ENCODE measurements at places on chromosomes 12 and 14. TPM values are rescaled to one million over a fixed set of nuclear protein-coding genes. Genes with fewer than 3 reads are reported as not detected.
A peak's percentile ranks its signal among the peaks of the same experiment; 100 is the strongest.

The MYBPC1 gene
- not detected for total RNA-seq

The FOXN4 gene
- total RNA-seq, result not detected

DNA sequence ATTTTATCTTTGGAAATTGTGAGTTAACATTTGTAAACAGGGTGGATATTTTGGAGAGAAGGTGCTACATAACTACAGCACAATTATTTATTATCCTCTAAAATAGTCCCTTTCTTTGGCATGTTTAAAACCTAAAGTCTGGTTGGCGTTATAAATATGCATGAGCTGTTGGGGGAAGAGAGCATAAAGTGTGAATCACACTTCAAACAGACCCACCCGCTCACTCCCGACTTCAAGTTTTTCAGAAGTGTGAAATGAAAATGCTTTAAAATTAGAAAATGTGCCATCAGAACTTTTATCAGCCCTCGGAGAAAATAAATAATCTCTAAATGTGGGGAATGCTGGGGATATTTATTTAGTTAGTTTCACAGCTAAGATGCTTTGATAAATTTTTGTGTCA, 1006.9 kb downstream of the NRXN3 start:
- no peaks in the 10 kb centered on the region for H3K4me1 ChIP-seq
- no peaks in the 10 kb centered on the region for H3K27me3 ChIP-seq
- H3K27ac ChIP-seq, result no peak overlapping the region
- DNase-seq, result no peak

DNA sequence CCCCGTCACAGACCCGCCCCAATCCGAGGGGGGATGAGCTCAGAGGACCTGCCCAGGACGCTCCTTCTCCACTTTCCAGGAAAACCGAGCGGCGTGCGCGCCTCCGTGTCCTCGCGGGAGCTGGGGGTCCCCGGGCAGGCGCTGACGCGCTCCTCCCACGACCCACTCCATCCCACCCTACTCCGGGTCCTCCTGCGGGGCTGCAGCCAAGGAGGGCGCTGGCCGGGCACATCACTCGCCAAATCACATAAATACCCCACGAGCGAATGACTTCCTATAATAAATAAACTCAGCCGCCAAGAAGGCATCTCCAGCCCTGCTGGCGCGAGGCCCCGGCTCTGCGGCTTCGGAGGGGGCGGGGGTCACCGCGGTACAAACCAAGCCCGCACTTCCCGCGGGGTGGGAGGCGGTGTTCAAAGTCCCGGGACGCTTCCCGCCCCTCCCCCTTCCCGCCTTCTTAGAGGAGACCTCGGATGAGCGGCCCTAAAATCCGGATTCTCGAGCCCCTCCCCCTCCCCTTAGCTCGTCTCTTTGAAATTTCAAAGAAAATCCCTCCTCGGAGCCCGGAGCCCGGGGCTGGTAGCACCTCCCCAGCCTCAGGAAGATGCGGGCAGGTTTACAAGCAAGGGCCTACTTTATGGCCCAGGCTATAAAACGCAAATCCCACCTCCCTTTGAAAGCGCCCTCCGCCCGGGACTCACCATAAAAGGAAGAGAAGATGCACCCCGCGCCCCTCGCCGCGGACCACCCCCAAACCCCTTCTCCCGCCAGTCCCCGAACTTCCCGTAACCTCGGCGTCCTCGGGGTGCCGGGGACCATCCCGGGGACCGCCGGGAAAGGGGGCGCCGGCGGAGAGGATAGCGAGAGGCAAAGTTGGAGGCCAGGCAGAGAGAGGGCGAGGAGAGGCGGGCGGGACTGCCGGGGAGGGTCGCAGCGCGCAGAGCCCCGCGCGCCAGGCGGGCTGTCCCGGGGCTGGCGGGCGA, 712 bp upstream of the FZD10 start:
- no peak overlapping the region for H3K4me3 ChIP-seq
- no peak overlapping the region for H3K27ac ChIP-seq
- peaks cover 43% of the 10 kb centered on the region for H3K27me3 ChIP-seq
- DNase-seq, result no peak
- peaks cover 4% of the 10 kb centered on the region for H3K4me1 ChIP-seq

- DNase-seq, result peak; percentile 99
- peaks cover 25% of the 10 kb centered on the region for H3K27me3 ChIP-seq
- peak within 1 kb of the TSS; percentile 97 for H3K27ac ChIP-seq
- H3K36me3 ChIP-seq, result peaks cover 36% of the 10 kb centered on the region
- peak within 1 kb of the TSS; percentile 93 for H3K4me3 ChIP-seq
Measured at GRCh38 chr12:71754461-71755145, at the start of gene RAB21. Gene RAB21, plus strand, starts transcription at chr12:71754863. Its CDS starts 267 bp downstream, at chr12:71755130.

The PRICKLE1 gene
- 0.28 TPM for total RNA-seq

The CHGA gene
- total RNA-seq, result not detected

The ASPG gene
- not detected for total RNA-seq

The NTS gene
- total RNA-seq, result not detected

GRCh38 chr12:20055856-20056255, 312.5 kb upstream of the PDE3A start:
- no peaks in the 10 kb centered on the region for H3K27me3 ChIP-seq
- H3K27ac ChIP-seq, result no peak overlapping the region
- no peaks in the 10 kb centered on the region for H3K36me3 ChIP-seq
- no peak for DNase-seq
- no peaks in the 10 kb centered on the region for H3K4me1 ChIP-seq
- no peak overlapping the region for H3K4me3 ChIP-seq

DNA sequence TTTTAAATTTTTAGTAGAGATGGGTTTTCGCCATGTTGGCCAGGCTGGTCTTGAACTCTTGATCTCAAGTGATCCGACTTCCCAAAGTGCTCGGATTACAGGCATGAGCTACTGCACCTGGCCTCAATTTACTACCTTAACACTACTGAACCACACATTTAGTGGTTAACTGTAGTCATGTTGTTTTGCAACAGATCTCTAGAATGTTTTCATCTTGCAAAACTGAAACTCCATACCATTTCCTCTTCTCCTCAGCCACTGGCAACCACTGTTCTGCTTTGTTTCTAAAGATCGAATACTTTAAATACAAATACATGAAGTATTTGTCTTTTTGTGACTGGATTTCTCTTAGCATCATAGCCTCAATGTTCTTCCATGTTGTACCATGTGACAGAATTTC, 15.4 kb upstream of the SMCO2 start:
- no peak overlapping the region for H3K27ac ChIP-seq
- H3K27me3 ChIP-seq, result no peaks in the 10 kb centered on the region
- peaks cover 34% of the 10 kb centered on the region for H3K4me1 ChIP-seq
- peak; percentile 61 for DNase-seq

The RDH12 gene
- not detected for total RNA-seq

The ZBTB42 gene
- total RNA-seq, result 5.5 TPM

DNA sequence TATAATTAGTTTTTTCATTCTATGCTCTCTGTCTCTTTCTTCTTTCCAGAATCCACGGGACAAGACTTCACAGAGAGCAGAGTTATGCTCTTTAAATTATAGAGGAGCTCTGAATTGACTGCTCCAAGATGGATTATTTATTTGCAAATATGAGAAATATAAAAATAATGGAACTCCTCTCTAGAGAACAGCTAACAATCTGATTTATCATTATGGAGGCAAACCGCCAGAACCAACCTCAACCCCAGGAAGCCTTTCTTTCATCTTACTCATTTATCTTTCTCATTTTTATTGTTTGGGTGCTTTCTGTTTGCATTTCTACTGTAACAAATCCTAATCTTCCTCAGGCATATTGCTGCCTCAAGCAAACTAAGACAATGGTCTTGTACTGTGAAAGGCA, 216.5 kb downstream of the C12orf50 start:
- H3K4me1 ChIP-seq, result no peaks in the 10 kb centered on the region
- H3K27ac ChIP-seq, result no peak overlapping the region
- H3K36me3 ChIP-seq, result no peaks in the 10 kb centered on the region
- no peak overlapping the region for H3K4me3 ChIP-seq
- no peaks in the 10 kb centered on the region for H3K27me3 ChIP-seq

The DTD2 gene
- 30.8 TPM for total RNA-seq

- no peak overlapping the region for H3K27ac ChIP-seq
- no peaks in the 10 kb centered on the region for H3K36me3 ChIP-seq
- H3K4me3 ChIP-seq, result no peak overlapping the region
Measured at GRCh38 chr12:77232045-77232444, 166.7 kb upstream of the E2F7 start.

The RAPGEF3 gene
- total RNA-seq, result 4.5 TPM

GRCh38 chr14:74909911-74910310, 13.1 kb downstream of the RPS6KL1 start:
- no peak for DNase-seq
- no peak overlapping the region for H3K27ac ChIP-seq
- H3K4me3 ChIP-seq, result no peak overlapping the region
- peaks cover 3% of the 10 kb centered on the region for H3K36me3 ChIP-seq
- H3K27me3 ChIP-seq, result no peaks in the 10 kb centered on the region

The CYP46A1 gene
- total RNA-seq, result 0.02 TPM

DNA sequence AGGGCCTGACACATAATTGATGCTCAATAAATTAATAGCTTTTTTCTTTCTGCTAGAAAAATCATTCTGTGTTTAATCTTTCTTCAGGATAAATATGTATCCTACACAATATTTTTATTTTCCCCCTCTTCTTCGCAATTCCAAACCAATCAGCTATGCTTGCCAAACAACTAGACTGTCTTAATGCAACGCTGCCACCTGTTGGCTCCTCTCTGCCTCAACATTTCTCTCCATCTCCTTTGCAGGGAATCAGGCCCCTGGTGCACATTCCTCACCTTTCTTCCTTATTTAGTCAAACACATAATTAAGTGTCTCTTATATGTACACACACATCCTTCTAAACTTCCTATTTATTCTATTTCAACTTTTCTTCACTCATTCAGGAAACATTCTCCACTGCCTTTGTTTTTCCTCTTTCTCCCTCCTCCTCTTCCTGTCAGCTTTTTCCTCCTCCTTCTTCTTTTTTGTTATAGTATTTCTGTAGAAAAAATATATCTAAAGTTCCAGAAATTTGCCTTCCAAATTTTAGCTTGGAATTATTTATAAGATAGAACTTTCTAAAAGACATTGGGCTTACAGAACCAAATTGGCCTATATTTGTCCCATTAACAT, 406.0 kb downstream of the PRKD1 start:
- no peaks in the 10 kb centered on the region for H3K4me1 ChIP-seq
- DNase-seq, result no peak
- H3K36me3 ChIP-seq, result no peaks in the 10 kb centered on the region

- H3K27ac ChIP-seq, result no peak overlapping the region
- no peak overlapping the region for H3K4me3 ChIP-seq
- peaks cover 33% of the 10 kb centered on the region for H3K27me3 ChIP-seq
- peaks cover 3% of the 10 kb centered on the region for H3K4me1 ChIP-seq
- peaks cover 6% of the 10 kb centered on the region for H3K36me3 ChIP-seq
Measured at GRCh38 chr14:72638021-72638420, 255.9 kb downstream of the DPF3 start.

The ADCY4 gene
- 1.6 TPM for total RNA-seq

The DPF3 gene
- total RNA-seq, result 1.5 TPM

DNA sequence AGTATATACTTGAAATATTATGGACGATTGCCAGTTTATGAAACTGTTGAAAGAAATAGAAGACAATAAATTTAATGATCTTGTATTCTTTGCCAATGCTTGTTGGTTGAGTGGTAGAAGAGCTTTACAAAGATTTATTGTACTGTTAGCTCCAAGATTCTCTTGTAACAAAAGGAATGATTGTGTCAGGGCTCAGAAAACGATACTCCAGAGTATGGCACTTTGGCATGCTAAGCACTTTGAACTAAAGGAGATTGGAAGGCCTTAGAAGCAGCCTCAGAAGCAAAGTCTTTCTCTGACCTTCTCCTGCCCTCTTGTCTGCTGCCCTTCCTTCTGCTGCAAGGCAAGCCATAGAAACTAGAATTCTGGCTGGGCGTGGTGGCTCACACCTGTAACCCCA, 4.2 kb upstream of the NGDN start:
- no peak overlapping the region for H3K4me3 ChIP-seq
- no peak for DNase-seq
- no peak overlapping the region for H3K27ac ChIP-seq
- no peaks in the 10 kb centered on the region for H3K36me3 ChIP-seq

DNA sequence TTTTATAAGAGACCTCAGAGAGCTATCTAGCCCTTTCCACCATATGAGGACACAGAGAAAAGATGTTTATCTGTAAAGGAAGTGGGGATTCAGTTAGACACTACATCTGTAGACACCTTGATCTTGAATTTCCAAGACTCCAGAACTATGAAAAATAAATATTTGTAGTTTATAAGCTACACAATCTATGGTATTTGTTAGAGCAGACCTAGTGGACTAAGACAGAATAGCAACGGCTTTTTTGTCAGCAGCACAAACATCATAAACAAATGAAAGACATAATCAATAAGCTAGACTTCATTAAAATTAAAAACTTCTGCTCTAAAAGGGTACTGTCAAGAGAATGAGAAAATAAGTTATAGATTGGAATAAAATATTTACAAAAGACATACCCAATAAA, 810.1 kb downstream of the FSCB start:
- no peaks in the 10 kb centered on the region for H3K27me3 ChIP-seq
- DNase-seq, result no peak

- H3K27me3 ChIP-seq, result no peaks in the 10 kb centered on the region
- peak overlapping the region; percentile 90 for H3K4me3 ChIP-seq
- H3K27ac ChIP-seq, result peak overlapping the region; percentile 78
- H3K4me1 ChIP-seq, result peaks cover 40% of the 10 kb centered on the region
Measured at GRCh38 chr14:67674139-67674479, 323 bp downstream of the VTI1B start.

- no peak overlapping the region for H3K4me3 ChIP-seq
- peaks cover 23% of the 10 kb centered on the region for H3K36me3 ChIP-seq
- H3K4me1 ChIP-seq, result peaks cover 28% of the 10 kb centered on the region
- H3K27me3 ChIP-seq, result no peaks in the 10 kb centered on the region
Measured at GRCh38 chr14:75153295-75153694, 23.1 kb downstream of the TMED10 start.

DNA sequence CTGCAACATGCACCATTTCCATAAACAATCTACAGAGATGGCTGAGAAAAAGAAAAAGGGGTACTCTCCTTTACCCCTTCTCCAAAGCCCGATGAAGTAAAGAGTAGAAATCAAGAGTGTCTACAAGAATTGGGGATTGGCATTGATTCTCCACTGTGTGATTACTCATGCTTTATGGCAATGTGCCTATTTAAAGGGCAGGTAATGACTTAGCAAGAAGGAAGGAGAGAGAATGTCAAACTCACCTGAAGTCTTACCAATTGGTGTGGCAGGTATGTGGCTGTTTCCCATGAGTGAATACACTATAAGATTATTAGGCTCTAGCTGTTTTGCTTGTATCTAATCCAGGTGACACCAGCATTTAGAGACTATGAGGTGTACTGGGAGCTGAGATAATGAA, 275.3 kb downstream of the CCER1 start:
- H3K36me3 ChIP-seq, result no peaks in the 10 kb centered on the region
- H3K27me3 ChIP-seq, result no peaks in the 10 kb centered on the region
- no peak overlapping the region for H3K27ac ChIP-seq

GRCh38 chr12:103930787-103931735, 851 bp downstream of the HSP90B1 start:
- H3K4me1 ChIP-seq, result peaks cover 66% of the 10 kb centered on the region
- H3K27me3 ChIP-seq, result peaks cover 3% of the 10 kb centered on the region
- H3K27ac ChIP-seq, result peak overlapping the region; percentile 99
- peak overlapping the region; percentile 90 for H3K4me3 ChIP-seq
- H3K36me3 ChIP-seq, result peaks cover 60% of the 10 kb centered on the region

DNA sequence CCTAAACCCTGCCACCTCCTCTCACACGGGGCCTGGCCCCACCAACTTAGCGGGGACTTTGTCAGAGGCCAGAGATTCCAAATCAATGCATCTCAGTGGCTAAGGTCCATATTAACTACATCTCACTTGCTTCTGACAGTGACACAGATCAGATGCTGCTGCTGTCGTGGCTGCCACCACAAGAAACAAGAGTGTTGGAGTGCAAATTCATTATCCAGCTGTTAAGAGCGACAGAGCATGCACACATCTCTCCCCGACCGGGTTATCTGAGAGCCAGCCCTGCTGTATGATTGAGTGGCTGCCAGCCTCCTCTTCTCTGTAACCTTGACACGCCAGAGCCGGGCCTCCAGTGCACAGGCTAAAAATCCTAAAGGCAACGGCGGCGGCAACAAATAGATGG, 40.2 kb downstream of the SPRING1 start:
- DNase-seq, result no peak
- no peaks in the 10 kb centered on the region for H3K36me3 ChIP-seq
- no peak overlapping the region for H3K4me3 ChIP-seq
- peaks cover 10% of the 10 kb centered on the region for H3K4me1 ChIP-seq
- peaks cover 37% of the 10 kb centered on the region for H3K27me3 ChIP-seq
